Heart left ventricle (tissue), 16 donors: ENCODE measurements at places on chromosomes 7 and 10. TPM values are rescaled to one million over a fixed set of nuclear protein-coding genes. Genes with fewer than 3 reads are reported as not detected.

The C7orf57 gene
- 0.03 TPM for polyA plus RNA-seq

The SLC18A3 gene
- not detected for polyA plus RNA-seq

The PPP1R17 gene
- polyA plus RNA-seq: not detected

The DGKI gene
- polyA plus RNA-seq: 0.36 TPM

The HOXA10 gene
- 0.06 TPM for polyA plus RNA-seq

The LLCFC1 gene
- polyA plus RNA-seq: not detected

The NME8 gene
- not detected for polyA plus RNA-seq

The TCAF2 gene
- polyA plus RNA-seq: 0.27 TPM

The MYOF gene
- 13.2 TPM for polyA plus RNA-seq

The CTBP2 gene
- polyA plus RNA-seq: 10.1 TPM

The KAZALD1 gene
- 10.0 TPM for polyA plus RNA-seq

The FGFR2 gene
- polyA plus RNA-seq: 0.18 TPM

The TUBB8 gene
- polyA plus RNA-seq: 0.06 TPM

The TMEM229A gene
- not detected for polyA plus RNA-seq

The TECPR1 gene
- 10.9 TPM for polyA plus RNA-seq

DNA sequence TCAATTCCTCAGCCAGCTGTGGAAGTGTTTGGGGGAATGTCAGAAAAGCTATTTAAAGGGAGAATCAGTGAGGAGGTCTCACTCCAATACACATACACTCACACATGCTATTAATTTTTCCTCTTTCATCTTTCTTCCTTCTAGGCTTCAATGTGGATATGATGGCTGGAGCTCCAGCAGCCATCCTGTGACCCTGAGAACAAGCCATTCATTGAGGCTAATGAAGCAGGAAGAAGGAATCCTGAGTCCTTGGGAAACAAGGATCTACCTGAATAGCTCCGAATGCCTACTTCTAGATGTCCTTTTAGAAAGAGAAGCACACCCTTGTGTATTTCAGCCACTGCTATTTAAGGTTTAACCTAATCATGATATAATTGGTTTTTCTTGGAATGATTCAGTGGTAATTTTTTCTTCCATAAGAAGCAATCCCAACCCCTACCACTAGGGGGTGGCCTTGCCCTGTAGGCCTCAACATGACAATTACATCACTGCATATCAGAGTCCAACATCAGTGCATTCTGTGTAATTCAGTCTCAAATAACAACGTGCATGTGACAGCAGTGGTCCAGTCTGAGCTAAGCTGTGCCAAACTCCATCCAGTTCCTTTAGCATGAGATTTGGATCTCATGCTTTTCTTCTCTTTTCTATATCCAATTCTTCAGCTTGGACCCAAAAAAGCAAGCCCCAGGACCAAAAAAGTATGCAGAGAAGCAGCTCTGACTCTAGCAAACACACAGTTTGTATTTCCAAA, 85.3 kb upstream of the ANKRD1 start:
- DNase-seq: peak; percentile 58

DNA sequence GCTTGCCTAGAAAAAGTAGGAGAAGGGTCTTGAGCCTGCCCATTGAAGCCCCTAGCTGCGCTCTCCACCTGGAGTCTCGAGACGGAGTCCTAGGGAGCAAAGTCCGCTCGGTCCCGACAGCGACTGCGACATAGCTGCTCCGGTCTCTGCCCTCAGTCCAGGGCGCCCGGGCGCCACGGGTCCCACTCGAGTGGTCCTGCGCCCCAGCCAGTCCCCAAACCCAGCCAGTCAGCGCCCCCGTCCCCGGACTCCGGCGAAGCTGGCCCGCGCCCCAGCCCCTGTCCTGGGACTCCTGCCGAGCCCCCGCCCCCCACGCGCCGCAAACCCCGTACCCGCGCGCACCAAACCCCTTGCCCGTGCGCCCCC, 490 bp downstream of the TNS3 start:
- DNase-seq: no peak

DNA sequence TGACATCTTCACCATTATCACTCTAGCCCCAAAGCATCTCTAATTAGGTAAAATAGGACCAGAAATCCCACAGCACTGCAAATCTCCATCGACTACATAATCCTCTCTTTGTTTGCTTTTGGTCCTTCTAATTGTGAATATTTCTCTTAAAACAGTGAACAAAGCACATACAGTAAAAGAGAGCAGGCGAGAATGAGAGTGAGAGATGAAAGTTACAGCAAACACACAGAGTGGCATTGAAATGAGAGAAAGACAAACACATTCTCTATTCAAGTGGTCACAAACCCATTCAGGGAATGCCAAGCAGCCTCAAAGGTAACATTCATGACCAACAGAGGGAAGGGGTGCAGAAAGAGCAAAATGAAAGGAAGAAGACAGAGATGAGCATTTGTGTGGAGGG, 109.8 kb upstream of the PTN start:
- DNase-seq: no peak

DNA sequence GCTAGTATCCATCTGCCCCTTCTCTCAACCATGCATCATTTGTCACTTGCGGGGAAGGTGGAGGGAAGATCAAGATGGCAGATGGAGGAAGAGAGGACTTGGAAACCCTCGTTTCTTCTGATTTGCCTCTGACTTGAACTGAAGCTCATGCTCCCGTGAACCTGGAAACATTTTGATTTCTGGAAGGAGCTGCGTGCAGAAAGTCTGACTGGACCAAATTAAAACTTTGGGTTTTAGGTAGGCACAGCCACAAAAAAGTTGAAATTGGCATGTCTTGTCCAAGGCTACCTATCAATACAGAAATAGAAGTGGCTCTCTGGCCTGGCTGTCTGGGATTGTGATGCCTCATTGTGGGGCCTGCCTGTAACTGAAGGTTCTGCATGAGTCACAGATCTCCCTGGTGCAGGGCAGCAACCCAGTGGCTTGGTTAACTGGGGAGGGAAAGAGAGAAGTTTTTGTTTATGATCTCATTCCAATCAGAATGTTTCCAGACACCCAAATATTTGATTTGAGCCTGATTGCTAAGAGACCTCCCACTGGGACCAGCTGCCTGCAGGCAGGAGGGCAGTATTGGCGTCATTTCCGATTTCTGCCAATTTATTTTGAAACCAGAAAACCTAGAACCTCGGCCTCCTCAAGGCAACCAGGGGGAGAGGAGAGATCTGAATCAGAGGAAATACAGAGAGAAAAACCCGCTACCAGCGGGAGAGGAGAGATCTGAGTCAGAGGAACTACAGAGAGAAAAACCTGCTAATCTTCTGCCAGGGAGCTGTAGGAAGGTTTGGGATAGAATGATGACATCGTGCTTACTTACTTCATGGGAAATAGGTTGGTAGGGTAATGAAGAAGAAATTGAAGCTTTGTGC, 363.6 kb downstream of the ANKRD30A start:
- no peak for DNase-seq

DNA sequence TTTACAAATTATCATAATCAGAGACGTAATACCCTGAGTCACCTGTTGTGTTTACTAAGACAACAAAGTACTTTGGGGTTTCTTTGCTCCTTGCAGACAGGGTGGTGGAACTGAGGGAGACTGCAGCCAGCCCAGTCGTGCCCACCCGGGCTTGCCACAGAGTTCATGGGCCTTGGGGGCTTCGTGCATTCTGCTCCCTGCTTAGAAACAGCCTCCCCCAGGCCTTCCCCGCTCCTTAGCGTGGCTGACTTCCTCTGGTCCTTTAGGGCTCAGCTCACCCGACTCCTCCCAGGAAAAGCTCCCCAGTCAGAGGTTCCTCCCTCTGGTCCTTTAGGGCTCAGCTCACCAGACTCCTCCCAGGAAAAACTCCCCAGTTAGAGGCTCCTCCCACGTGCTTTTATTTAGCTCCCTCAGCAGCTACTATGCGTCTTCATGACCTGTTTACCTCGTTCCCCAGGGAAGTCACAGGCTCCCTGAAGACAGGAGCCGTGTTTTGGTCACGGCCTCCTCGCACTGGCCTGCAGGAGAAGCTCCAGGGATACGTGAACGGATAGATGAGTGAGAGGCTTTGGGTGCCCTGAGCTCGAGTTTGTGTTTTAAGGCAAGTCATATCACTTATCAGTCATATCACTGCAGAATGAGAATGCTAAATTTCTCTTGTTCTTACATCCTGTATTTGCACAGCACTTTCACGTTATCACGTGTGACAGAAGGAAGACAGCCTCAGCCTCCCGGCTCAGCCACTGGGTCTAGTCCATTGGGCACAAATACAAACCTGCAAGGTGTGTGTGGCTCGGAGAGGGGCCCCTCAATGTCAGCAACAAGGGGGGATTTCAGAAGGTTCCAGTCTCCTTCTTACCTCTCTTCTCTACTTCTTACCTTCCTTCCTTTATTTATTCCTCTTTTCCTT, 52.7 kb upstream of the VIPR2 start:
- DNase-seq: no peak

DNA sequence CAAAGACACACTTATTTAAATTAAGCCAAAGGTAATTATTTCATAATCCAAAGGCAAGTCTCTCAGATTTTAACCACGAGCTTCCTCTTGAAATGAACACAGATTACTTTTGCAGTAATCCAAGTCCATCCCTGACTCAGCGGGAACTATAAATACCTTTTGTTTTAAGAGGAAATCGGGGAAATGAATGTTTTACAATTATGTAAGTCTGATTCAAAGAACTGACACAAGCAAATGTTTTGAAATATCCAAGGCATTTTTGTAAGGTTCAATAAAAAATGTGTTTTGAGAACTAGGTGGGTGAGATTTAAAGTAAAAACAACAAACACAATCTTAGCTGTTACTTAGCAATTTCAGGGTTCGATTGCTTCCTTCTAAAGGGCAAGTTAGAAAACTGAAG, 179.8 kb upstream of the ASAH2 start:
- no peak for DNase-seq

DNA sequence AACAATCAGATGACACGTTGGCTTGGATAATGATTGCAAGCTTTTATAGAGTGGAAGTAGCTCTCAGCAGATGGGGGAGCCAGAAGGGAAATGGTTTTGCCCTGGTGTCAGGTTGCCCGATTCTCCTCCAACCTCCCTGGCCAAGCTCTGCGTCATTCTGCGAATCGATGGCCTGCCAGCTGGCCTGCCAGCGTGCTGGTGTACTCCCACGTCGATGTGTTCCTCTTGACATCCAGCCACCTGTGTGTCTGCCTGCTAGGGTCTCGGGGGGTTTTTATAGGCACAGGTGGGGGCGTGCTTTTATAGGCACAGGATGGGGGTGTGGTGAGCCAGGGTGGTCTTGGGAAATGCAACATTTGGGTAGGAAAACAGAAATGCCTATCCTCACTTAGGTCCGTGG, 4.6 kb downstream of the NET1 start:
- no peak for DNase-seq

DNA sequence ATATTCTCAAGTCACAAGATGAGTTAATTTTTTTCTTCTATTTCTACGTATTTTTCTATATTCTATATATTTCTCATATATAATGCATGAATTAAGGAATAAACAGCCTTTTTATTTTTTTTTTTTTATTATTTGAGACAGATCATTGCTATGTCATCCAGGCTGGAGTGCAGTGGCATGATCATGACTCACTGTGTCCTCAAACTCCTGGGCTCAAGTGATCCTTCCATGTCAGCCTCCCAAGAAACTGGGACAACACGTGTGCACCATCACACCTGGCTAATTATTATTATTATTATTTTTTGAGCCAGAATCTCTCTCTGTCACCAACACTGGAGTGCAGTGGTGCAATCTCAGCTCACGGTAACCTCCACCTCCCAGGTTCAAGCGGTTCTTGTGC, 1.5 kb downstream of the CLDN12 start:
- no peak for DNase-seq

GRCh38 chr10:18158773-18159265, 18.6 kb downstream of the CACNB2 start:
- no peak for DNase-seq

GRCh38 chr10:133456041-133456951, 2.6 kb downstream of the SCART1 start:
- DNase-seq: no peak

DNA sequence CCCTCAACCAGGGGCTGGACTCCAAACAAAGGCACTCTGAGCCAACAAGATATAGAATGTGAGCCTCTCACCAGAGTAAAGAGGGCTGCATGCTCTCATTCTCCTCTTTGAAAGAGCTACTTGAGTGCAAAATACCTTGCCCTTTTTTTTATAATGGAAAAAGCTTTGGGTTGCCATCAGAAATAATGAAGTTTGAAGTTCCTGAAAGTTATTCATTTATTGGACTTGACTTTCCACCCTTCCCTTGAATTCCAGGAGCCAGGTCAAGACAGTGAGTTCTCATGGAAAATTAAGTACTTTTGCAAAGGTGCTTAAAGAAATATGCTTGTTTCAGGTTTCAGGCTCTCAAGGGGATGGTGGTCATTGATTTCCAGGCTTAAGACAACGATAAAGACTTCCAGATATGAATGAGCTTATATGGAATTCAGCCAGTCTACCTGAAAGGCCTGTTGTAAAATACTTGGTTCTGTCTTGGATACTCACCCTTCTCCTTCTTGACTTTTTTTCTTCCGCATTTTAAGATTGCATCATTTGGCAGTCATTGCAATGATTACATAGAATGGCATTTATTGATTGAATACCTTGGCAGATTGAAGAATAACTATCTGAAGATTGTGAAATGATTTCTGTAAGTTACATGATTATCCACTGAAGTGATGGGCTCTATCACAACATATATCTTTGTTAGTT, 696.4 kb downstream of the INHBA start:
- no peak for DNase-seq

DNA sequence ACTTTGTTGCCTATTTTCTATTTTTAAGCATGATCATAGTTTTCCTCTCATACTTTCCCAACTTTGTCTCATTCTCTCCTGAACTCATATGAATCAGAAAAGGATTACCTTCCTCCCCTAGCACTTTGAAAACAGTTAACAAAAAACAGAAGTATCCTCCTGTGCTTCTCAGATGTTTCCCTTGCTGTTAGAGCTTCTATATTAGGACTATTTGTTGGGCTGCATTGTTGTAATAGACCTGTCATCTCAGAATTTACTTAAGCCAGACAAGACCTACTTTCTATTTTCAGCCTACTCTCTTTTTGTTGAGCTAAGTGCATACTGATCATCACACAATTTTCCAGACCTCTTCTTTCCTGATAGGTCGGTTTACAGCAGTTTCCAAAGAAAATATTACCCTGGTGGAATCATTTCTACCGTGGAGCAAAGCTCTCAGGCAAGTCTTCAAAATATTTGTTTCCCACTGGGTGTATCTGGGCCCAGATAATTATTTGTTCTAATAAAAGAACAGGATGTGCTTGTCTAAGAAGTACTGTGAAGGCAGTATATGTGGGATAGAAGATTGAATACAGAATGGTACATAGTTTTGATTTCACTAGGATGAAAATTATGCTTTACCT, 411.9 kb upstream of the KLF6 start:
- DNase-seq: no peak

GRCh38 chr7:120987280-120987679, 1.2 kb upstream of the CPED1 start:
- no peak for DNase-seq

DNA sequence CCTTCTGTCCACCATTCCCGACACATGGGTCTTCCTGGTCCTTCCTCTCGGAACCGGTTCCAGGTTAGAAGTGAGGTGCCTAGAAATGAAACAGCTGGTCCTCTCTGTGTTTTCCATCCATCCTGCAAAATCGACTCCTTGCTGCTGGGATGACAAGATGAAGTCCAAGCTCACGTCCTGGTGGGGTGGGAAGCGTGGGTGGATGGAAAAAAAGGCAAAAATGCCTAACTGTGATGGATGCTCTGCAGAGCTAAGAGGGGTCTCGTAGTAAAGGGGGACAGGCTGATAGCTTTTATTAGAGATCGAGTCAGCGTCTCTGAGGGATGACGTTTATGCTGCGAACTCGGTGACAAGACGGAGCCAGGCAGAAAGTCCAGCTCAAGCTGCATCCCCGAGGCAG, 14.1 kb downstream of the CALML5 start:
- DNase-seq: no peak
